ENCODE measurements at places on chromosomes 13 and 19.

- no peak for DNase-seq
Observed at GRCh38 chr19:5460748-5461147, 5.5 kb downstream of the ZNRF4 start.

GRCh38 chr13:41767801-41768200, 193.1 kb downstream of the VWA8 start:
- no peak for DNase-seq

DNA sequence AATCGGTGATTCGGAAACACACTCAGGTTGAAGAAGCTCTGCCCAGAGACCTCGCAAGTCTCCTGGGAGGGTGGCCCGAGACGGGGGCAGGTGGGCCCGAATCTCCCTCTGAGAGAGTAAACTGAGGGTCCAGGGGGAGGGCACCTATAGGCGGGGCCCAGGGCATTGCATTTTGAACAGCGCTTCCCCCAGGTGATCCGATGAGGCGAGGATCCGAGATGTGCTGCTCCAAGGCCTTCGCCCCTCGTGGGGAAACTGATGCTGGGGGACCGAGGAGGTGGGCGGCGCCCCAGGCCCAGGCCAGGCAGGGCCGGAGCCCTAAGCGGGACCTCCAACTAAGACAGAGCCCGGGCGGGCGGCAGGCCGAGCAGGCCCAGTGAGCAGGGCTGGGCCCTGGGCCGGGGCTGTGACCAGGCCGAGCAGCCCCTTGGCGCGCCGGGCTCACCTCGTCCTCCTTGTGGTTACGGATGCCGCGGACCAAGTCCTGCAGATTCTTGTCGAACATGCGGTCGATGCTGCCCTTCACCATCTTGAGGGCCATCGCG, 500 bp downstream of the AP3D1 start:
- no peak for DNase-seq

GRCh38 chr13:84865783-84866221, 933.4 kb downstream of the SLITRK6 start:
- DNase-seq: no peak

- no peak for DNase-seq
Observed at GRCh38 chr19:927780-928401, 2.1 kb downstream of the ARID3A start.

Data from stimulated activated CD8-positive, alpha-beta memory T cell treated with anti-CD3 and anti-CD28 coated beads, Interleukin-2, amount 100 ng/mL, for 1 hour (primary cell).